Vagina (tissue), 2 donors: ENCODE measurements at places on chromosomes 16 and 17.

DNA sequence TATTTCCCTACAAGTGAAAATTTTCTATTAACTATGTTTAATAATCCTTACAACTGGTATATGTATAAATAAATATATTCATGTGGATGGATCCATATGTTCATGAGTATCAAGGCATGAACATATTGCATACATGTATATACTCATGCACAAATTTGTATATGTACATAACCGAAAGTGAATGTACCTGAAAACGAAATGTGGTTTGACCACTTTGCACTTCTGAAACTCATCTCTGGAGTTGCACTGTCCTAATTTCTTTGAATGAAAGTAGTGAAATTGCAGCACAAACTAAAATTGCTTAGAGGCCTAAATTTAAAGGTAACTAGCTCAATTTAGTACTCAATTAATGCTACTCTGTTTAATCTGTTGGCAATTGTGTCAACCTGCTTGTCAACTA, 27.4 kb upstream of the GNAO1 start:
- DNase-seq = no peak

GRCh38 chr17:9977180-9977575, 72.1 kb upstream of the RCVRN start:
- DNase-seq = no peak

- peak; percentile 20 for DNase-seq
These were observed 5.2 kb upstream of the TOB1 start for GRCh38 chr17:50871364-50871763.

DNA sequence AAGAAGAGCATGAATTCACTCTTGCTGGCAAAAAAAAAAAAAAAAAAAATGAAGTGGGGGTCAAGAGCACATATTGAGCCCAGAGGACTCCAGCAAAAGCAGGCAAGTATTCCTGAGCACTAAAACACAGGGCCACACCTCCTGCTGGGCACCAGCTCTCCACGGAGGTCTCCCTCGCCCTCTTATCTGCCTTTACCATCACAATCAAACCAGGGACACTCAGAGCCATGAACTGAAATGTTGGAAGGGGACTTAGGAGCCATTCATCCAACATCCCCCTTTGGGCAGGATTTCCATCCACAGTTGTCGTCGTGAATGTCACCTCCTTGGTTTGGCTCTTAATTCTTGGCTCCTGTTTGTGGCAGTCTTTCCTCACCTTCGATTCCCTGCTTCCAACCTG, 89.8 kb upstream of the GNAO1 start:
- DNase-seq = no peak

DNA sequence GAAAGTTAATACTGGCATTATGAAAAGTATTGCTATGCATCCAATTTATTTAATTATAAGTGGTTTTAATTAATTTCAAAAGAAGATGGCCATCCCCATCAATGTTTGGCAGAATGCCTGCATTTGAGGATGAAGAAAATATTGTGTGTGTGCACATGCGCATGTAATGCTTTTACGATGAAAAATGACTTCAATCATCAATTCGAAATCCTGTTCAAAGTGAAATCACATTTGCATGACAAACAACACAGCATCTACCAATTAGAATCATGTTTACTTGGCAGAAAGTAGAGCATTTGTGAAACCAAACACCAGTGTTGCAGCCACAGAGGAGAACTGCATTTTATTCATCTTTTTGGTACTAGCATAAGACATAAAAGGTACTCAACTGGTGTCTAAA, 191.9 kb upstream of the PIRT start:
- DNase-seq = no peak

- no peak for DNase-seq
These were observed 356.8 kb upstream of the EEF2KMT start for GRCh38 chr16:5454349-5454748.
